Activated effector memory CD4-positive, alpha-beta T cell treated with Interleukin-2 at 50 U/mL for 16 hours (primary cell): ENCODE measurements at places on chromosomes 4 and X.

GRCh38 chr4:53558065-53558801 is 33.1 kb downstream of the LNX1 start:
- no peak for DNase-seq

DNA sequence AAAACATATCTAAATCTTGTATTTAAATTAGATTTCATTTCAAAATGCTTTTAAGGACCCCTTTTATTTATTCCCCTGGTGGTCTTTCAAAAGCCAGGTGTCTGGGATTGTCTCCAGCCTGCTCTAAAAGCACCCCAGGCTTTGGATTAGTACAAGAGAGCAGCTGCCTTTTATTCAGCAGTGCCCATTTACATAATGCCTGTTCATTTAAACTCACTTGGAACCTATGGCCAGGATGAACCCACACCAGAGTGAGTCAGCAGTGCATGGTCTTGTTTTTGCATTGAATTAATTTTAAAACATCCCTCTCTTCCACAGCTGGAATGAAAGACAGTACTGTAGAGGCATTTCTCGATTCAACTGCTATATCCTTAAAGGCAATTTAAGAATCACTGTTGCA is 64.1 kb upstream of the TENM3 start:
- no peak for DNase-seq

DNA sequence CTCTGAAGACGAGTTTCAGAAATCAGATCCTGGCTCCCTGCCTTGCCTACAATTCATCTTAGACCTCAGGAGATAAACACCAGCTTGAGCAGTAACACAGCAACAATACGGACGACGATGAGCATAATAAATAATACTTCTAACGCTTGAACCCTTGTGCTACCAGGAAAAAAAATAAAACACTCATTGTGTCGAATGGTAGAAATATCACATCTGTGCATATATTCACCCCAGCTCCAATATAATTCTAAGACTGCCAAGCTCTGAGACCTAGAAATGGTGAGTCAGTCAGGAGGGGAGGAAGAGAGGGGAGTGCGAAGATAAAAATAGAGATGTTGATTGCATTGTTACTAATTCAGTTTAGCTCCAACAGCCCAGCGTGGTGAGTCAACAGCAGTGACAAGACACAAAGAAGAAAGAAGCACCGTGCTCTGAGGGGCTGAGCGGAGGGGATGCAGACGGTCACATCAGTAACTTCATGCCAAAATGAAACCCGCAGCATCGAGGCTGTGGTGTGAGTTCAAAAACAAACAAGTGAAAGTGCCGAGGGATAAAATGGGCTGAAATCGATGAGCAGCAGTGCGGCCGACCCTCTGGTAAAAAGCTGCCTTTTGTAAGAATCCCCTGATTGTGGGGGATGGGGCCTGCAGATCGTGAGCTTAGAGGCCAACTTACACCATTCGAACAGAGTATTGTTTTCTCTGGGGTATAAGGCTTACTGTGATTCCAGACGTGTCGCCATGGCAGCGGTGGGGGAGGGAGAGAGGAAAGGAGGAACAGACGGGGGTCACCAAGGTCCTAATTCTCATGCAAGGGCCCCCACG is 150.4 kb downstream of the MGST2 start:
- no peak for DNase-seq

GRCh38 chr4:114217150-114217817 is 237.8 kb upstream of the ARSJ start:
- DNase-seq: no peak

- no peak for DNase-seq
Observed at GRCh38 chrX:146173742-146174141, 356.1 kb downstream of the SLITRK2 start.

GRCh38 chr4:58941286-58941685 is 1831.1 kb upstream of the IGFBP7 start:
- no peak for DNase-seq

- no peak for DNase-seq
Observed at GRCh38 chrX:77076896-77077295, 370.3 kb upstream of the FGF16 start.

- no peak for DNase-seq
Observed at GRCh38 chr4:55819634-55820033, at the start of gene EXOC1L. Gene EXOC1L (plus strand): TSS chr4:55819790. CDS start chr4:55820027, 237 bp downstream.

DNA sequence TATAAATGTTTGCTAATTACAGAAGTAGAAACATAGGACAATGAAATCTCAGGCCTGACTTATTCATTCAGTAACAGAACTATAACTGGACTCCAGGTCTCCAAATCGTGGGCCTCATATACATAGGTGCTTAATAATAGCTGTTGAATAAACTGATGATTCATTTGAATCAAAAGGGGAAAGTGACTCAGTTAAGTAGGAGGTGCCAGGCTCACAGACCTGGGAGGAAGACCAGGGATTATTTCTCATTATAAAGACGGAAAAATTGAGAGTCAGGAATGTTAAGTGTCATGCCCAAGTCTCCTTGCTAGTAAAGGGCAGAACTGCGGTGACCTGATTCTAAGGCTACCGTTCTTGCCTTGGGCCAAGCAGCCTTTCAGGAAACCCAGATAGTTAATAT is 131.5 kb downstream of the HS3ST1 start:
- DNase-seq: no peak

- no peak for DNase-seq
Observed at GRCh38 chr4:1200425-1201035, 28.1 kb upstream of the SPON2 start.

DNA sequence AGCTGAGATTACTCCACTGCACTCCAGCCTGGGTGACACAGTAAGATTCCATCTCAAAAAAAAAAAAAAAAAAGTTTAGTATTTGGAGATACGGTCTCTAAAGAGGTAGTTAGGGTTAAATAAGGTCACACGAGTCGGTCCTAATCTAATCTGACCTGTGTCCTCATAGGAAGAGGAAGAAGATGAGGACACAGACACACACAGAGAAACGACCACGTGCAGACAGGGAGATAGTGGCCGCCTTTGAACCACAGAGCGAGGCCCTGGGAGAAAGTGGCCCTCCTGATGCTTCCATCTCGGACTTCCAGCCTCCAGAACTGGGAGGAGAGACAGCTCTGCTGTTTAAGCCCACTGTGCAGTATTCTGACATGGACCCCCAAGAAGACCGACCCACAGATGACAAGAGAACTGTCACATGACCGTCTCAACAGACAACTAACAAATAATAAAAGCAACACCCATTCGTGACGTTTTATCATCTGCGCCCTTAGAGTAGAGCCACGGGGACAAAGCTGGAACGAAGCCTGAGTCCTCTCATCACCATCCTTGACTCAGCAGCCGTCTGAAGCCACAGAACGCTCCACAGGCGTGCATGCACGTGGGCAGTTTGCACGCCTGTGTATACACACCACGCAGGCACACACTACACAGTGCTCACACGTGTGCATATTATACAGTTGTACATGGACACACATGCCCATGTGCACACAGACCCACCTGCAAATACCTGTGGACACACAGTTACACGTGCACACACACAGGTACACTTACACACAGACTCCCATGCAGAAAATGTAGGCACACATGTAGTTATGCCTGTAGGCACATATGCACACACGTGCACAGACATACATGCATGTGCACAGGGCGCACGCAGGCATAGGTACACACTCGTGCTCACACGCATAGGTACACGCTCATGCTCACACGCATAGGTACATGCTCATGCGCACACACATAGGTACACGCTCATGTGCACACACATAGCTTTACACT is 51.7 kb downstream of the FAM53A start:
- DNase-seq: no peak

GRCh38 chr4:17241835-17242234 is 270.1 kb downstream of the QDPR start:
- DNase-seq: no peak

DNA sequence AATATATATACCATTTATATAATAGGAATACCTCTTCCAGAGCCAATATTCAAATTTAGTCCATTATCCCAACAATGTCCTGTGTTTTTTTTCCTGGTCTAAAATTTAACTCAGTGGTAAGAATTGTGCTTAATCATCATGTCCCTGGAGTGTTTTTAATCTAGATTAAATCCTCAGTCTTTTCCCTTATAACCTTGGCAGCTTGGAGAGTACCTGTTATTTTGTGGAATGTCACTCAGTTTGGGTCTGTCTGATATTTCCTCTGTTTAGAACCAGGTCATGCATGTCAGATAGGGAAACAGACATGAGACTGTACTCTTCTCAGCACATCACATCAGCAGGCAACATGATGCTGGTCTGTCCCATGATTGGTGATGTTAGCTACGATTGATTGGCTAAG is 96.6 kb downstream of the HPGD start:
- DNase-seq: no peak

- DNase-seq: no peak
Observed at GRCh38 chr4:92317047-92317446, 13.3 kb downstream of the GRID2 start.

GRCh38 chr4:109044431-109044830 is 258.0 kb downstream of the COL25A1 start:
- no peak for DNase-seq

DNA sequence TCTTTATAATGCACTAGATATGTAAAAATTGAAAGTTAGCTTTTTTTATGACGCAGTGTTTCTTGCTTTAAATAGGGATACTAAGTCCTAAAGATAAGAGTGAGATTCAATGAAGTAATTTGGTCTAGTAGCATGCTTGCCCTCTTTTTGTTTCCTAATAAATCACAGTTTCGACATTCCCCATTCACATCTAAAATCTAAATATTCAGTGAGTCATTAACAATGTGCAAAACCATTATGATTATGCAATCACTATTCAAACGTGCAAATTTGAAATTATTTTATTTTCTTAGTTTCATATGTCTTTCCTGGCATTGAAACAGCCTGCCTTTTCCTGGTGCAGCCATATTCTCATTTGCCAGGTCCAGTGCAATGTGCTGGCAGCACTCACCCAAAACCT is 1350.5 kb upstream of the PABPC4L start:
- no peak for DNase-seq

GRCh38 chr4:79588679-79589078 is 180.7 kb upstream of the GK2 start:
- no peak for DNase-seq

DNA sequence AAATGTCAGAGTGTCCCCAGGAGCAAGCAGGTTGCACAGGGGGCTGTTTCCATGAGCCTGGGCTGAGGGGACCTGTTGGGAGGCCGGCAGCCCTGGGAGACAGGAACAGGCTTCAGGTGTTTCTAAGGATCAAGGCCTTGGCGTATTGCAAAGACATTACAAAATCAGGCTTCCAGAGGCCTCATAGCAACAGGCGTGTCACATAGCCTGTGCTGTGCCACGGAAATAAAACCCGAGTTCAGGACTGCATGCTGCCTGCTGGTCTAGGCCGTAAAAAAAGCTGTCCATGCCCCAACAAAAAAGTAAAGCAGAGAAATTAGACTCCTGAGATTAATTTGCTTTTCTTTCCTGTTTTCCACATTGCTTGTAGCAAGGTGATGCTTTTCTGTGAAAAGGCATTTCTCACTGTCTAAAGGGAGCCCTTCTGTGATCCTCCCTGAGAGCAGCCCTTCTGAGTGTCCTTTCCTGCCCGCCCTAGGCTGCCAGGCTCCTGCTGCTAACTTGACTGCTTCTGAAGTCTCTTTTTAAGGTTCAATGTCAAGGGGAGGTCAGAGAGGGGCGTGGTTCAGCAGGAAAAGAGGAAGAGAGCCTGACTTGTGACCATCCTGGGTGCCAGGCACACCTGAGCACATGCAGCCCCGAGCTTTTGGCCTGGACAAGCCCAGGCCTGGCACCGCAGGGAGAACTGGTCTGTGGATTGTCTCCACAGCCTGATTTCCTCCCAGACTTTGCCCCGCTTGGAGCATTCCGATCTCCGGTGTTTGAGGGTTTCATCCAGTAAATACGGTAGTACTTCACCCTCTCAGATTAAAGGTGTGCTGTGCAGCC is 21.3 kb downstream of the SHROOM2 start:
- no peak for DNase-seq

- DNase-seq: no peak
Observed at GRCh38 chr4:94419549-94419948, 32.2 kb upstream of the PDLIM5 start.

GRCh38 chrX:38859602-38860001 is 58.3 kb downstream of the MID1IP1 start:
- DNase-seq: no peak

- no peak for DNase-seq
Observed at GRCh38 chr4:159235779-159236368, 133.0 kb downstream of the RAPGEF2 start.

GRCh38 chr4:140372751-140373327 is 607 bp upstream of the SCOC start:
- peak; percentile 7 for DNase-seq

- no peak for DNase-seq
Observed at GRCh38 chrX:38126179-38126578, 94.5 kb downstream of the SRPX start.

- DNase-seq: no peak
Observed at GRCh38 chrX:17603196-17603595, 134.1 kb upstream of the SCML1 start.

DNA sequence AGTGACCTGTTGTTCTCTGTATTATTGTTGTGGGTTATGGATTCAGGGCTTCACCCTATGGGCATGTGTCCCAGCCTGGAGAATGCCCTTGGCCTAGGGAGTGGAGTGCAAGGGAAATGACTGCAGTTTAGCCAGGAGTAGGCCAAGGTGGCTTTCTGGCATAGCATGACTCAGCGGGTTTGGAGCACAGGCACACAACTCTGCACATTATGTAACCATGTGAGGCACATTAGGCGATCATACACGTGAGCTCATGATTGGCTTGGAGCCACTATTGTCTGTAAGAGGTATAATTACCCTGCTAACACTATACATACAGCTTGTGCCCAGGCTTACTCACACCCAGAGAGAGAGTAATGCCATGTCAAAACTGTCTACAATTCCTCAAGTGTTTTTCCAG is 35.1 kb upstream of the TACR3 start:
- no peak for DNase-seq

DNA sequence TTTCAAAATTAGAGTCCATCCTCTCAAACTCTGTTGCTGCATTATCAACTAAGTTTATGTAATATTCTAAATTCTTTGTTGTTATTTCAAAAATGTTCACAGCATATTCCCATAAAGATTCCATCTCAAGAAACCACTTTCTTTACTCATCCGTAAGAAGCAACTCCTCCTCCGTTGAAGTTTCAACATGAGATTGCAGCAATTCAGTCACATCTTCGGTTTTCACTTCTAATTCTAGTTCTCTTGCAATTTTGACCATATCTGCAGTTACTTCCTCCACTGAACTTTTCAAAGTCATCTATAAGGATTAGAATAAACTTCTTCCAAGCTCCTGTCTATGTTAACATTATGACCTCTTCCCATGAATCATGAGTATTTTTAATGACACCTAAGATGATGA is 216.6 kb upstream of the SLC7A11 start:
- DNase-seq: no peak

DNA sequence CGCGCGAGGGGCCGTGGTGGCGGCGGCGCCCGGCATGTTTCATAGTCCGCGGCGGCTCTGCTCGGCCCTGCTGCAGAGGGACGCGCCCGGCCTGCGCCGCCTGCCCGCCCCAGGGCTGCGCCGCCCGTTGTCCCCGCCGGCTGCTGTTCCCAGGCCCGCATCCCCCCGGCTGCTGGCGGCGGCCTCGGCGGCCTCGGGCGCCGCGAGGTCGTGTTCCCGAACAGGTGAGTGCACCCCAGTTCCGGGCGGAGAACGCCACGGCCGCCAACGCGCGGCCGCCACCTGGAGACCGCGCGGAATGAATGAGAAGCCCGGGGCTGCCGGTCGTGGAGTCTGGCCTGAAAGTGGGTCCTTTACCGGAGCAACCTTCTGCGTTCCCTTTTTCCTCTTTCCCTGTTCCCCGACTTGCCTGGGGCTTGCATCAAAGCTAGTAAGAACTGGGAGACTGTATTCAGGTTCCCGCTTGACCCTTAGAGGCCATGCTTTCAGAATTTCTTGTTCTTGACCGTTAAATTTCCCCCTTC is 429 bp downstream of the NOCT start:
- DNase-seq: peak; percentile 37
